Fibroblast of mammary gland (primary cell): ENCODE measurements at places on chromosomes 3 and 15.

DNA sequence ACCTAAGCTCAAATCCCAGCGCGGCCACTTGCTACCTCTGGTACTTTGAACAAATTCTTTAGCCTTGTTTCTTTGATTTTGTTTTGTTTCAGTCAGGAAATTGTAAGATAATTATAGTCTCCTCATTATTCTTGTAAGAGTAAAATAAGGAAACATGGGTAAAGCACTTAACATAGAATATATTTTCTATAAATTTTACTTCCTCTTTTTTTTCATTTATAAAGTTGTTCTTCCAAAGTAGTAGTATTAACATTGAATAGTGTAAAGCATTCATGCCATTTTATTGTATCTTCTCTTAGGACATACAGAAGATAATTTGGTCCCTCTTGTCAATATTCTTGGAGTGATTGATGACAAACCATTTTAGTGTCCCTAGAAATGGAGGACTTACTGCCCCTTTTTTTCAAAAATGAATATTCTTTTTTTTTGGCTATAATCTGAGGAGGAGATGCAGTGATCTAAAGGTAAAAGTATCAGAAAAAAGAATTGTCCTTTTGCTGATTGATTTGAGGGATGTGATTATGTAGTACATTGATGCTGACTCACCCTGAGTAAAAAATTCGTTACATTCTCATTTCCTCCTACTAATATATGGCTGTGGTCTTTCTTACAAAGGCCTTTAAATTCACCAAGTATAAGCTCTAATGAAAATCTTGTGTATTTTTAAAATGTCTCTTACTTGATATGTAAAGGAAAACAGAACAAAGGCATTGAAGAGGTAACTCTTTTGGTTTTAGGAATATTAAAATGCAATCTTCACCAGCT lies 51.0 kb downstream of the ALCAM start:
- DNase-seq, result peak; percentile 50

DNA sequence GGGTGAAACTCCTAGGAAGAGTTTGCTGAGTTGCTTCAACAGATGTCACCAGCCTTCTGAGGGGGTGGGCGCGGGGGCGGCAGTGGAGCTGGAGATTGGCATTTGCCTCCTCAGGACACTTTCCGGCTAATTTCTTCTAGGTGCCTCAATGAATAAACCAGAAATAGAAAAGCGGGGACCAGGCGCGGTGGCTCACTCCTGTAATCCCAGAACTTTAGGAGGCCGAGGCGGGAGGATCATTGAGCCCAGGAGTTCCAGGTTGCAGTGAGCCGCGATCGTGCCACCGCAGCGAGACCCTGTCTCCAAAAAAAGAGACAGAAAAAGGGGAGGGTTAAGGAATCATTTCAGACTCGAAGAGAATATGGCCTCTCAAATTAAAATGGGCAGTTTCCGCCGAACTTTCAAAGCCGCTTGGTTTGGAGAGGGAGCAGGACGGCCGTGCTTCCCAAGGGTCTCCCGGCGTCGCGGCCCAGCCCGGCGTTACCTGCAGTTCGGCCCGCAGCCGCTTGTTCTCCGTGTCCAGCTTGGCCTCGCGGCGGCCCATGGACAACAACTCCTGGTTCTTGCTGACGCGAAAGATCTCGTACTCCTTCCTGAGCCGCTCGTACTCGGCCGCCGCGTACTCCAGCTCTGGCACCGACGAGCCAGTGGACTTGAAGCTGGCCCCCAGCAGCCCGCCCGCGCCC lies 587 bp downstream of the NPHP3 start:
- peak; percentile 62 for DNase-seq

- peak; percentile 16 for DNase-seq
Observed at GRCh38 chr15:85541744-85542143, 161.3 kb downstream of the AKAP13 start.

DNA sequence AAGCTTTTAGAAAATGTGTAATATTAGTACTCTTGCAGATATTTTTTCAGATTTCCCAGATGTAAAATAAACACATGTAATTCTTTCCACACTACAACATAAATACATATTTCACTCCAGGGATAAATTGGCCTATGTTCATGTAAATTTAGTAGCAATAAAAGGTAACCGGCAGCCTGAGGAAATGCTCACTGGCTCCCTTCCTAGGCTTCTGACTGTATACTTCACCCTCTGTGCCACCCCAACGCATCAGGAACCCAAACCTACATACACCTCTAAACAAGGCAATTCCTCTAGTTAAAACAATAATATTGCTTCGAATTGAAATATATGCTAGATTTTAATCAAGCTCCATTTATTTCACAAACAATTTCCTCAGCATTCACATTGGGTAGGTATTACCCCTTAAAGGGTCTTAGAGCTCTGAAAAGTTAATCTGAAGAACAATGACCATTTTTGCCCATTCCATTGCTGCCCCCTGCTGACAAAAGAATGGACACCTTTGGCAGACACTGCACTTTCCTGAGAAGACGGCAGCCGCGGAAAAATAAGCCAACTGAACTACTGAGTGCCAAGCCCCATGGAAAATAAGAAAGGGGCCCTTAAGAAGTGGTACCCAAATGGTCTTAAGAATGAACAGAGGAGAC lies 212.5 kb downstream of the OSBPL10 start:
- DNase-seq, result peak; percentile 60

DNA sequence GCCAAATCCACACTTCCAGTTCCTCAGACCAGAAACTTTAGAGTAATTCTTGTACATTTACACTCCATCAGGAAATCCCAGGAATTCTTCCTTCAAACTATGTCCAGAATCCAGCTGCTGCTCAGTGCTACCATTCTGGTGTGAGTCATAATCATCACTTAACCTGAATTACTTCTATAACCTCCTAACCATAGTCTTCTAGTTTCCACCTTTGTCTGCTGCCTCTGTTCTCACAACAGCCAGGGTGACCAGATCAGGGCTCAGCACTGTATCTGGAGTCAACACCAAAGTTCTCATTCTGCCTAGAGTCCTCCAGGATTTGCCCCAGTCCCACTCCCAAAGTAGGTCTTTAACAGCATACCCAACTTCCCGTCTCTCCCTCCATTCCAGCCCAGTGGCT lies 3.4 kb downstream of the CLDND1 start:
- no peak for DNase-seq

- no peak for DNase-seq
Observed at GRCh38 chr3:6747017-6747416, 113.9 kb upstream of the GRM7 start.

GRCh38 chr3:128922804-128923459 lies 43.5 kb downstream of the ACAD9 start:
- no peak for DNase-seq

GRCh38 chr3:4672725-4673275 lies 179.7 kb downstream of the ITPR1 start:
- no peak for DNase-seq

DNA sequence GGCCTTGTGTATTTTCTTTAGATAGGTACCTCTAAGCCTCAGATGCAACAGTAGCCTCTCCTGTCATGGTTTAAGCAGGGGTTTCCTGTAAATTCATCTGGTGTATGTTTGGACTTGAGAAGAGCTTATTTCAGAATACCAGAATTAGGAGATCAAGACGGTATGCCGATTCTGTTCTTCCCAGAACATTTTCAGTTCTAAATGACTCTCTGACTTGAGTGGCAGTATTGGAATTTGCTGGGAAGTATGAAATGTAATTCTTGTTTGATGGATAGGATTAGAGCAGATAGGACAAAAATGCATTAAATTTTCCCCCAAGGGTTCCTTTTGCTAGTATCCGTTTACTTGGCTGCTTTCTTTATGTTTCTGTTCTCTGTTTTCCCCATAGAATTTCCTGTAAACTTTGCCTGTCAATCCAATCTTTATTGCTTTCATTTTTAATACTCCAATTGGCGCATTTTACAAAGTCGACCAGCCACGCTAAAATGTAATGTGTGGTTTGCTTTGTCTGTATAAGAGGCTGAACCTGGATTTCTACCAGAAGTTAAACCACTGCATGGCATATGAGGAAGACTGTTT lies 612.2 kb downstream of the RBMS3 start:
- DNase-seq, result no peak

DNA sequence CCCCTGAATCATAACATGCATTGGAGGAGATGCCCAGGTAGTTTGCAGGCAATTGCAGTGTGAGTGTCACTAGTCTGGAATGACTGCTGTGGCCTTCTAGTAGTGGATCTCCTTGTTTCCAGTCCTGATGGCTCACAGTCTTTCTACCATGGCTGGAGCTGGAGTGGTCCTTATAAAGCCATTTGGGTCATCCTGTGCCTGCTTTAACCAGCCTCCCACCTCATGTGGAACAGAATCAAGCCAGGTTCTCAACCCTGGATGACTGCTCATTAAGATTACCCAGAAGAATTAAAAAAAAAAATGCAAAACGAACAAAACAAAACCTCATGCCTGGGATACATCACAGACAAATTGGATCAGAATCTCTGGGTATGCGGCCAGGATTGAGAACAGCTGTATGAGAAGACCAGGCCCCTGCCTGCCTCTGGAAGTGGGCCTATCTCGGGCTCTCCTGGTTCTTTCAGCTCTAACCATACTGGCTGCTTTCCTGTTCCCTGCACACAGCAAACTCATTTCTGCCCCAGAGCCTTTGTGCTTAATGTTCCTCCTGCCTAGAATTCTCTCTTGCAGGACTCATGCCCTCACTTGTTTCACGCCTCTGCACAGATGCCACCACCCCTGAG lies 96.4 kb downstream of the ITPR1 start:
- no peak for DNase-seq

DNA sequence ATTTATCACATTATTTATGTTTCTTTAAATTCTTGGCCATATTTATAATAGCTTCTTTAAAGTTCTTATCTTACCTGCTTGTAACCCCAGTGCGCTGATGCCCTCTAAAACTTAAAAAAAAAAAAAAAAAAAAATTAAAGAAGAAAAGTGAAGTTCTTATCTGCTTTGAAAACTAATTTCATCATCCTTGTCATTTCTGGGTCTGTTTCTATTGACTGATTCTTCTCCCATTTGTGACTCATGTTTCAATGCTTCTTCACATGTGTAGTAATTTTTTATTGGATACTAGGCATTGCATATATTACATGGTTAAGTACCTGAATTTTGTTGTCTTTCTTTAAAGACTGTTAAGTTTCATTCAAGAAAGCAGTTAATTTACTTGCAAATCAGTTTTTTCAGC lies 3.4 kb upstream of the SEC22A start:
- DNase-seq, result no peak

DNA sequence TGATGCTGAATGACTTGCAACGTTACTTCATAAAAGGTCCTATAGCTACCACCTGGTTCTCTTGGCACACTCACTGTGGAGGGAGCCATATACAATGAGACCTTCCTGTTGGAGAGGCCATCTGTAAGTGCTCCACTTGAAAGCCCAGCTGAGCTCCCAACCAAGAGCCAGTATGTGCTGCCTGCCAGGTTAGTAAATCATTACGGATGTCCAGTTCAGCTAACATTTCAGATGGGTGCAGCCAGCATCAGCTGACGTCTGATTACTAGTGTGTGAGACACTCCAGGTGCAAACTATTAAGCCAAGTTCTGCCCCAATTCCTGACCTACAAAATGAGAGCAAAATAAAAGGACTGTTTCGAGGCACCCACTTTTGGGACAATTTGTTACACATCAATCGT lies 274.4 kb upstream of the ROBO2 start:
- DNase-seq, result no peak

- no peak for DNase-seq
Observed at GRCh38 chr15:82873000-82873680, 63.7 kb downstream of the WHAMM start.

DNA sequence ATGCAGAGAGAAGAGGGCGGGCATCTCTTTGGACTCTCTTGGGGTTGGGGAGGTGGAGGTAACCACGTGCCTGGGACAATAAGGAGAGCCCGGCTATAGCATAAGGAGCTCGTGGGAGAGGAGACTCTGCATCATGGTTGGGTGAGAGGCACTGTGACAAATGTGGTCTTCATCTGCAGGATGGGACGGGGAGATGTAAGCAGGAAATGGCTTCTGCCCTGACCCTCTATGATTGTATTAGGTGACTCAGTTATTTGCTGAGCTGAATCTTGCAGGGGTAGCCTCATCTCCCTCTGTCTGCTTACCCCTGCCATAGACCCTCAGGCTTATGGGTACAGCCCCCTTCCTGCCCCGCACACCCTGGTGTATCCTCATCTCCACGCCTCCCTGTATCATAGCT lies 48.7 kb downstream of the CORO2B start:
- no peak for DNase-seq

GRCh38 chr15:42355291-42355690 lies 4.0 kb upstream of the CAPN3 start:
- DNase-seq, result no peak

GRCh38 chr3:135238236-135238830 lies 443.3 kb downstream of the EPHB1 start:
- DNase-seq, result no peak

DNA sequence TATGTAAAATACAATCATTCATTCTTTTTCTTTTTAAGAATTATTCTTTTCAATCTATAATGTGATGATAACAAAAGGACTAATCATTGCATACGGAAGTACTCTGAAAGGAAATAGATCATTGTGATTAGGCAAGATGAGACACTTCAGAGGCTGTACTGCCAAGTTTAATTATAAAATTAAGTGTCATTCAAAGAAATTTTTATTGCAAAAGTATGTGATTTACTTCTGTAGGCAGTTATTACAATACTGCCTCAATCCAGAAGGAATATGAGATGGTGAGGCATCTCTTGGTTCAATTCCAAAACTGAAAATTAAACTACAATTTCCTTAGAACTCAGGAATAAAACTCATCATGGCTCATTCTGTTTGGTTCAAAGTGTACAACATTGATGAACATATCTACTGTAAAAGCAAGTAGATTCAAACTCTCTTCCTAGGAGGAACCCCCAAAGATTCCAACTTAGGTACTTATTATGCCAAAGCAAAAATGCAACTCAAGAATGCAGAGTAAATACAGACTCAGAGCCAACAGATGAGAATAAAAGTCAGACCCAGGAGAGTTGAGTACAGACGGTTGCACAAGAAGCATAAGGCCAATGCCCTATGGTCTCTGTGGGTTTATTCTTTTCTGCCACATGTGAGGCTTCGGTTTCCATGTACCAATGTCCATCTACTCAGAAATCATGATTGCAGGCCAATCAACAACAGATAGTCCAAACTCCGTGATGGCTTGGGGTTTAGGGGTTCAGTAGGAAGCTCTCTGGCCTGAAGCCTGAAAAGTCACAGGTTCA lies 118.5 kb upstream of the WNT5A start:
- DNase-seq, result no peak

DNA sequence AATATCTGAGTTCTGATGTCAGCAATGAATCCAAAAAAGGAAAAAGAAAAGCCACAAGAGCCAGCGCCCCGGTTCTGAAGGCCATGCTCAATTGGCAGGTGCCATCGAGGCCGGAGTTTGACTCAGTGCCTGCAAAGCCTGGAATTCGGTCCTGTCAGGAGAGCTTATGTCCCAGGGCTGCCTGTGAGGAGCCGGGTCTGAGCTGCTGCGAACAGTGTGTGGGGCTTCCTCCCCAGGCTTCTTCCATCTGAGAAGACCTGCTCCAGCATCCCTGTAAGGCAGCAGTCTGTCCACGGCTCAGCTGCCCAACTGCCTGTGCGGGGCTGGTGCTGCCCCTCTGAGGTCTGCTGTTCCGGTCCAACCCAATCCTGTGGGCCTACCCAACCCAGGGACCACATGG lies 46.1 kb downstream of the ROPN1B start:
- no peak for DNase-seq
